ENCODE measurements at places on chromosomes 13 and 19.

DNA sequence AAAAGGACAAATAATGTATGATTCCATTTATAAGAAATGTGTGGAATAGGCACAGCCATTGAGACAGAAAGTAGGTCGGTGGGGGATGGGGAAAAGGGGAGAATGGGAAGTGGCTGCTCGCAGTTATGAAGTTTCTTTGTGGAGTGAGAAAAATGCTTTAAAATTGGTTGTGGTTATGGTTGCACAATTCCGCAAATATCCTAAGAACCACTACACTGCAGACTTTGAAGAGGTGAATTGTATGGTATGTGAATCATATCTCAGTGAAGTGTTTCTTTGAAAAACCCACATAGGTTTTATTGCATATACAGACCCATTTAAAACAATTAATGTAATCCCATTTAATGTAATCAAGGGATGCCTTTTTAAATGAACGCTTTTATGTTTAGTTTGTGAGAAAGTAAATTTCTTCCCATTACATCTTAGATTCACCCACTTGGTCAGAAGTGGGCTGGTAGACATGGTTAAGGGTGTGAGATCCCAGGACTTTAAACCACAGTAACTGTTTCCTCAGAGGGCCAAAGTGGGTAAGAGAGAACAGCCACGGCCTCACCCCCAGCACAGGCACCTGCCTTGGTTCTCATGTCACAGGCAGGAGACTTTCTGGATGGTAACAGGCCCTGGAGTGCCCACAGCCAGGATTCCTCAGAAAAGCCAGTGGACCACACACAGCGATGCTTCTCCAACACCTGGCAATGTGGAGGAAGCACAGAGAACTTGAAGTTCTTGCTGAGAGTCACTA lies 119.3 kb upstream of the GJB6 start:
- DNase-seq: no peak

- no peak for DNase-seq
Observed at GRCh38 chr19:2949939-2950285, 5.1 kb upstream of the ZNF77 start.

DNA sequence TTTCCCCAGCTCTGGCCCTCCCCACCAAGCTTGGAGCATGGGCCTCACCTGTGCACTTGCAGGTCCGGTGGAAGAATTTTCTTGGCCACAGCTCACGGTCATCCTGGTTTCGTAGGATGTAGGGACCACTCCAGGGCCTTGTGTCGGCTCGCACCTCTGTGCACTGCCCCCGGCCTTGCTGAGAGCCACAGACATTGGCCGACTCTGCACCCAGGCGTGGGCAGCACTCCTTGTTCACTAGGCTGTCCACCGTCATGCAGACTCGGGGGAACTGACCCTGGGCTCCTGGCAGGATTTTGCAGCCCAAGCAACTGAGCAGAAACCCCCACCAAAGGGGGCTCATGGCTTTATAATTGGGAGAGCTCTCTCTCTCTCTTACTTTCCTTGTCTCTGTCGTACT lies 569 bp downstream of the DCT start:
- no peak for DNase-seq

DNA sequence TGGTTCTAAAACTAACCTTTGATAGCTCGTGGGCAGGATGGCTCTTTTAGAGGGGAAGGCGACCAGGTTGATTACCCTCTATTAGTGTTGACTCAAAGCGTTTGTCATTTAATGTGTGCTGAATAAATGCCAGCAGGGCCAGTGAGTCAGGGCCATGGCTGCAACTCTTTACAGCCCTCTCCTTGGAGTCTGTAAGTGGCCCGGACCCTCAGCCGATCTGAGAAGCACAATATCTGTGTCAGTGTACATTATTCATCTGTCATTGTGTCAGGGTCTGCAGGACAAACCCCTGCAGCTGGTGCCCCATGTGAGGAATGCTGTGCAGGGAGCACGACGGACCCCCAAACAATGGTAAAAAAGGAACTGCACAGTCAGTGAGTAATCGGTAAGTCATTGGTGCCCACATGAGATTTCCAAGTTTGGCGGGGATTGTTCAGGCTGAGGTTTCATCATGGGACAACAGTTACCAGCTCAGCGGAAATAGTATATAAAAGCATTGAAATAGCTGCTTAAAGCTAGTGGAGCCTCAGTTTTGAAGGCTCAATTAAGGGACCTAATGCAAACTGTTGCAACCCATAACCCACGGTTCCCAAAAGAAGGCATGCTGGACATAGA lies 139.1 kb downstream of the ZNF675 start:
- no peak for DNase-seq

DNA sequence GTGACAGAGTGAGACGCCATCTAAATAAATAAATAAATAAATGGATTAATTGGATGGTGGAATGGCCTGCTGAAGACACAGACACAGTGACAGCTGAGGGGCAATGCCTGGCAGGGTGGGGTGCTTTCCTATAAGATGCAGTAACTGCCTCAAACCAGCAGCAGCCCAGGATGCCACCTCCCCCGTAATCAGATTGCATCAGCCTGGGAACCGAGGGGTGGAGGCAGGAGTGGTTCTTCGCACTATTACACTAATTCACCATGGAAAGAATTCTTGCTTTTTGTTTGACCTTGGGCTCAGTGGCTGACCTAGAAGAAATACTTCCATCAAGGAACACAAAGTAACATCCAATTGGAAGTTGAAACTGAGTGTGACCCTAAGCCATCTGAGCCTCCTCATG lies 31.6 kb upstream of the USP12 start:
- DNase-seq: no peak

DNA sequence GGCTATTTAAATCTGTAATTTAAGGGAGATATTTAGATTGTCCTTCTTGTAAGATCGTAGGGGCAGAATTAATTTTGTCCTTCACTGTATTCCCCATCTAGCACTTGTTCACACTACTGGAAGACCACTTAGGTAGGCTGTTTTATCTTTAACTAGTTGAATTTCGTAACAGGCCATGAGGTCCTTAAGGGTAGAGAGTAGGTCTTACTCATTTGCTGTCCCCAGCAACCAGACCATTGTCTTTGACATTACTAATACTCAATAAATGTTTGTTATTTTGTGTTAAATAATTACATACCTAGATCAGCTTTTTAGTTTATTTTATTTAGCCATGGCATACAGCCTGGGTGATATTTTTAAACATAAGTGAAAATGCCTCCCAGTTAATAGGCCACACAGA lies 177.1 kb downstream of the PCCA start:
- no peak for DNase-seq

DNA sequence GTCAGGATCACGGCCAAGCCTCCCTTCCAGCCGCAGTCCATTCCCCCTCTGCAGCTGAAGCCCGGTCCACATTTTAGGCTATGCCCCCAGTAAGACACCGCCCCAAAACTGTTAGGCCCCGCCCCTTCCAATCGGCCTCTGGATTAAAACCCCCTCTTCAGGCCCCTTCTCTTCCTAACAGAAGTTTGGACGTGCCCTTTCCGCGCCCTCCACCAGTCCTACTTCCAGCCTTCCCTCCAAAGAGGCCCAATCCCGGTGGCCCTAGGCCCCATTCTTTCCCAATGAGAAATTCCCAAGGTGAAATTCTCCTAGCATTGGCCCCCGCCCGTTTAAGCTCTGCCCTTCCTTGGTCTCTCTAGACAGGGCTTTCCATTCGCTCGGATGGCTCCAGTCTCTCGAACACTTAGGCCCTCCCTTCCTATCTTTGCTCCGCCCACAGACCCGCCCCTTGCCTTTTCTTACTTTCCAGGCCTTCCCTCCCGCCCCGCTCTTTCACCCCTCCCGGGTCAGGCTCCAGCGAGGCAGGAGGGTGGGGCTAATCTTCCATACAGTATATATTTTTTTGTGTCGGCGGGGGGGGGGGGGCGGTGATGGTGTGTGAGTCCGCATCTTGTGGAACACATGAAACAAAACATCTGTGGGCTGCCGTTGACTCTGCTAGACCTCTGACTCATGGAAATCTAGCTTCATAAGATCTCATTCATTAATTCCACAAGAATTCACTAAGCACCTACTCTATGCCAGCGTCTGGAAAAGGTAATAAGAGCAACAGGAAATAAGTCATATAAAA lies 13.6 kb downstream of the LTBP4 start:
- no peak for DNase-seq

GRCh38 chr19:15922021-15922420 lies 12.3 kb downstream of the CYP4F11 start:
- no peak for DNase-seq

GRCh38 chr19:29503140-29503758 lies 22.5 kb upstream of the VSTM2B start:
- no peak for DNase-seq

GRCh38 chr19:10279737-10280442 lies 6.9 kb upstream of the ICAM4 start:
- DNase-seq: no peak

DNA sequence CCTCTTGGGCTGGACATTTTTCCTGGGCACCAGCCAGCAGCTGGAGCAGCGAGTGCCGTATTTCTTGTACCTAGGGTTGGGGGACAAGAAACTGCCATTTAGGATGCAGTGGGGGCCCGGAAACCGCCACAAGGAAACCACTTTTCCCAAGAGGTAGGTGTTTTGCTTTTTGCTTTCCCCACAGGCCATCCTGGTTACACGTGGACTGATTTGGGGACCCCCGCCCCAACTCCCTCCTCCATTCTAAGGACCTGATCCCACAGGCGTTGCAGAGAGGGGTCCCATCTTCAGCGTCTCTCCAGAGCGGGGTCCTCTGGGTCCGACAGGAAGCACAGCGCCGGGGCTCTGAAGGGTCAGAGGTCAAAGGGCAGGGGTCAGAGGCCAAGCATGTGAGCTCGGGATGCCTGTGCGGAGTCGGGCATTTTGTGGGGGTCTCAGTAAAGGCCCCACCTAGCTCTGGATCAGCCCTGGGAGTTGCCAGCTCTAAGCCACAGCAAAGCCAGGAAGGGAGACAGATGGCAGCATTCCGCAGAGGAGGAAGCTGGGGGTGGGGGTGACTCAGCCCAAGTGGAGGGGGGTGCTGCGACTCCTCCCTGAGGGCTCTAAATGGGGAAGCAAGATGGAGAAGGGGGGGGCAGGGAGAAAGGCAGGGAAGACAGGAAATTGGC lies 4.3 kb downstream of the ZGLP1 start:
- DNase-seq: no peak

- no peak for DNase-seq
Observed at GRCh38 chr13:29402166-29402636, 193.3 kb downstream of the SLC7A1 start.

DNA sequence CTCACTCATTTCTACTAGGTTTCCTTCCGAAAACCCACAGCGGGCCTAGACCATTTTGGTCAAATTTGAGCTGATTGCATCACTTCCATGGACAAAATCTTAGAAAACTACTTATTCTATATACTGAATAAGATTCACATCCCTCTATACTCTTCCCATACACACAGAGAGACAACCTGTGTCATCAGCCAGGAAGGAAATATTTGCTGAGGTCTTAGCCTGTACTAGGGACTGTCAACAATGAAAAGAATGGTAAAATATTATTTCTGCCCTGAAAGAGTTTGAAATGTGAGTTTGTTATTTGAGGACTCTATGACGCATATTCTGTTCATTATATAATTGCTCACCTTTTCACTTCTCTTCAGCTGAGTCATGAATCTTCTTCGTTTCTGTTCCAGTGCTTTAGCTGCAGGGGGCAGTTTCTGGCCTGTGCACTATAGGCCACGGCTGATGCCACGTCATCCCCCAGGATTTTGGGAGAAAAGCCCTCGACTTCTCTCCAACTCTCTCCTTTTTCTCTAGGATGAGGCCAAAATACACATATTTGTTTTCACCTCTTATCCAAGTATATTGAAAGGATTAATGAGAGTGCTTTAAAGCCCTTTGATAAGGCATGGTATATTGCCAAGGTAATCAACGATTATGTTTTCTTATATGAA lies 47.7 kb downstream of the GSX1 start:
- DNase-seq: no peak

GRCh38 chr13:77584106-77584505 lies 48.6 kb downstream of the SCEL start:
- DNase-seq: no peak

DNA sequence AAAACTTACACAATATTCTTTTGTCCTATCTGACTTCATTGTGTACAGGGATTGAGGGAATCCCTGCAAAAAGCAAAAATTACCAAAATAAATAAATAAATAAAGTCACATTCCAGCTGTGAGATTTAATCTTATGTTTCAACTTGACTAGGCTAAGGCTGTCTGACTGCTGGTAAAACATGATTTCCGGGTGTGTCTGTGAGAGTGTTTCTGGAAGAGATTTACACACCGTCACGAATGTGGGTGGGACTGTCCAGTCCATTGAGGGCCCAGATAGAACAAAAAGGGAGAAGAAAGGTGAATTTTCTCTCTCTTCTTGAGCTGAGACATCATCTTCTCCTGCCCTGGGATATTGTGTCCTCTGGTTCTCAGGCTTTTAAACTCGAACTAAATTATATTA lies 166.1 kb downstream of the LIG4 start:
- DNase-seq: no peak

DNA sequence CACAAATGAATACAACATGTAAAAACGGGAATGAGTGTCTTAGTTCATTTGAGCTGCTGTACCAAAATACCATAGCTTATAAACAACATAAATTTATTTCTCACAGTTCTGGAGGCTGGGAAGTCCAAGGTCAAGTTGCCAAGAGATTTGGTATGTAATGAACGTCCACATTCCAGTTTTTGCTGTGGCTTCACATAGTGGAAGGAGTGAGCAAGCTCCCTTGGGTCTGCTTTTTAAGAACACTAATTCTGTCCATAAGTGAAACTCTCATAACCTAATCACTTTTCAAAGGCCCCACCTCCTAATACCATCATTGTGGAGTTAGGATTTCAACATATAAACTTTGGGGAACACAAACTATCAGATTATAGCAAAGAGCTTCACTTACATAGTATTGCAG lies 1189.6 kb downstream of the PCDH9 start:
- DNase-seq: no peak

- no peak for DNase-seq
Observed at GRCh38 chr13:45658586-45659235, 43.2 kb upstream of the ERICH6B start.

- DNase-seq: no peak
Observed at GRCh38 chr13:80858131-80858530, 517.2 kb upstream of the SPRY2 start.

DNA sequence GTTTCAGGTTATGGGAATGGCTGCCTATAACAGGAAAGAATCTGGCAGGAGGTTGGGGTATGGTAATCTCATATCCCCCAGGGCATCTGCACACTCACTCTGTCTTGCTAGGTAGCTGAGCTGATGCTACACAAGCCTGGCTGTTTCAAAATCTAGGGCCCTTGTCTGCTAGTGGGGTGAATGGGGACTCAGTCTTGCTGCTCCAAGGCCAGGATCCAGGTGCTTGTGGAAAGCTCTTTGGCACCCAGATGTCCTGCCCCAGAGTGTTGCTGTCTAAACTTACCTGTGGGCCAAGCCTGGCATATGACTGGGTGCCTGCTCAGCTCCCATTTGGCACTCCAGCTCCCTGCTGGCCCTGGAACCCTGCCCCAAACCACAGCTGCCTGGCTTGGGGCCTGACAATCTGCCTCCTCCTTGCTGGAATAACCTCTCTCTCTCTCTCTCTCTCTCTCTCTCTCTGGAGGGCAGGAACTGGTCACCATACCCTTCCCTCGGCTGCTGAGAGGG lies 158.1 kb upstream of the TSC22D1 start:
- peak; percentile 2 for DNase-seq

DNA sequence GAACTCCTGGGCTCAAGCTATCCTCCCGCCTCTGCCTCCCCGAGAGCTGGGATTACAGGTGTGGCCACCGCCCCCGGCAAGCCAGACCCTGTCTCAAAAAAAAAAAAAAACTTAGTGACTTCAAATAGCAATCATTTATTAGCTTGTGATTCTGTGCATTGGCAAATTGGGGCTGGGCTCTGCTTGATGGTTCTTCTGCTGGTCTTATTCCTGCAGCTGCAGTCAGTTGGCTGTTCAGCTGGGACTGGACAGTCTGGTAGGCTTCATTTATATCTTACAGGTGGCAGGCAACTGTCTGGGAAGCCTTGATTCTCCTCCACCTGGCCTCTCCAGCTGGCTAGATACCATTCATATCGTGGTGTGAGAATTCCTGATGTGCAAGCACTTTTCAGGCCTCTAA lies 7.4 kb downstream of the DHDH start:
- no peak for DNase-seq

All from NCI-H524 treated with DMSO at 0.1 percent for 48 hours (cell line).